ENCODE measurements at places on chromosomes 16 and 17.

DNA sequence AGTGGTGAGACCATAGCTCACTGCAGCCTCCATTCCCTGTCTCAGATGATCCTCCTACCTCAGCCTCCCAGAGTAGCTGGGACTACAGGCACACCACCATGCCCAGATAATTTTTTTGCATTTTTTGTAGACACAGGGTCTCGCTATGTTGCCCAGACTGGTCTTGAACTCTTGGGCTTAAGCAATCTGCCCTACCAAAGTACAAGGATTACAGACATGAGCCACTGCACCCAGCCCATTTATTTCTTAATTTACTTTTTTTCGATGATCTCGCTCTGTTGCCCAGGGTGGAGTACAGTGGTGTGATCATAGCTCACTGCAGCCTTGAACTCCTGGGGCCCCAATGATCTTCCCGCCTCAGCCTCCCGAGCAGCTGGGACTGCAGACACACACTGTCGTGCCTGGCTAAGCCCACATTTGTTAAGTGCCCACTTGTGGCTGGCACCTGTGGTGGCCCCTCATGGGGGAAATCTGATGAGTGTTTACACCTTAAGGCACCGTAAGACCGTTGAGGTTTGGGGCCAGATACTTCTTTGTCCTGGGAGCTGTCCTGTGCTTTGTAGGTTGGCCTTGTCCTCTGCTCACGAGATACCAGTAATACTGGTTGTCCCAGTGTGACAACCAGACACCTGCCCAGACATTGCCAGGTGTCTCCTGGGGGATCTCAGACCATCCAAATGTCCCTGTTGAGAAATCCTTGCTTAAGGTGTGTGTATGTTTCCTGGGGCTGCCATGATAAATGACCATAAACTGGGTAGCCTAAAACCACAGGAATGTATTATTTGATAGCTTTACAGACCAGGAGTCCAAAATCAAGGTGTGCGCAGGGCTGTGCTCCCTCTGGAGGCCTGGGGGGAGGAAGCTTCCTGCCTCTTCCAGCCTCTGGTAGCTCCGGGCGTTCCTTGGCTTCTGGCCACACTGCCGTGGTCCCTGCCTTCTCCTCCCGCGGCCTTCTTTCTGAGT lies 141.4 kb upstream of the GSE1 start:
- DNase-seq: no peak

DNA sequence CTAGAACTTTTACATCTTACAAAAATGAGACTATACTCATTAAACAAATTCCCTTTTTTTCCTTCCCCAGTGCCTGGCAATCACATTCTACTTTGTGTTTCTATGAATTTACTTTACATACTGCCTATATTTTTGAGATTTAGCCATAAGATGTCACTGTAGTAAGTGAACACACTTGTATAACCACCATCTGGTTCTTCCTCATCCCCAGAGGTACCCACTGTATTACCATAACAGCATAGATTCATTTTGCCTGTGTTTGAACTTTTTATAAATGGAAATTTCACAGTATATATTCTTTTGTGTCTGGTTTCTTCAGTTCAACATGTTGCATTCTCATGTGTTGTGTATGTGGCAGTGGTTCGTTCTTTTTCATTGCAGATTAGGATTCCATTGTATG lies 15.8 kb downstream of the CYB5B start:
- DNase-seq: no peak

- DNase-seq: no peak
These were observed 54.4 kb downstream of the SIAH1 start for GRCh38 chr16:48330841-48331192.

GRCh38 chr17:74713171-74713755 lies 540 bp upstream of the CD300LF start:
- no peak for DNase-seq

- DNase-seq: no peak
These were observed 26.9 kb downstream of the ADCY9 start for GRCh38 chr16:4089251-4089810.

- no peak for DNase-seq
These were observed 11.3 kb upstream of the DNASE1 start for GRCh38 chr16:3643095-3643730.

DNA sequence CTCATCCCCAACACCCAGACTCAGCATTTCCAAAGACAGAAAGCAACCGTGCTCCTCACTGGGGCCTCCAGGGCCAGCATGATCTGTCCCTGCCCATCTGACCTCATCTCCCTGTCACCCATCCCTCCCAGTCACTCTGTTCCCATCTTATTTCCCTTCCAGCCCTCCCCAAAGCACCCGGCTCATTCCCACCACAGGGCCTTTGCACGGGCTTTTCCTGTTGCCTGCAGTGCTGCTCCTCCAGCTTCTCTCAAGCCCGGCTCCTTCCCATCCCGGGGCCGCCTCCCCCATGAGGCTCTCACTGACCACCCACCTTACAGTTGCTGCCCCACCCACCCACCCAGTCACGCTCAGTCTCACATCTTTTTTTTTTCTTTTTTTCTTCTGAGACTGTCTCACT lies 54.8 kb downstream of the RMI2 start:
- no peak for DNase-seq
